ENCODE measurements at places on chromosomes 7 and 10.

- DNase-seq = no peak
These were observed 39.0 kb upstream of the C10orf67 start for GRCh38 chr10:23383637-23384036.

- no peak for DNase-seq
These were observed 37.2 kb downstream of the FRMD4A start for GRCh38 chr10:14293526-14293925.

- DNase-seq = no peak
These were observed 123.4 kb downstream of the MYO3A start for GRCh38 chr10:26057466-26057865.

- no peak for DNase-seq
These were observed 76.8 kb upstream of the POM121L12 start for GRCh38 chr7:52958621-52959140.

GRCh38 chr10:59240582-59241183 is 64.2 kb downstream of the PHYHIPL start:
- DNase-seq = no peak

- DNase-seq = no peak
These were observed 6.8 kb upstream of the TAS2R60 start for GRCh38 chr7:143436325-143436946.

GRCh38 chr7:128427289-128427891 is 17.6 kb upstream of the IMPDH1 start:
- DNase-seq = no peak

GRCh38 chr7:20651960-20652544 is 36.6 kb downstream of the ABCB5 start:
- no peak for DNase-seq

DNA sequence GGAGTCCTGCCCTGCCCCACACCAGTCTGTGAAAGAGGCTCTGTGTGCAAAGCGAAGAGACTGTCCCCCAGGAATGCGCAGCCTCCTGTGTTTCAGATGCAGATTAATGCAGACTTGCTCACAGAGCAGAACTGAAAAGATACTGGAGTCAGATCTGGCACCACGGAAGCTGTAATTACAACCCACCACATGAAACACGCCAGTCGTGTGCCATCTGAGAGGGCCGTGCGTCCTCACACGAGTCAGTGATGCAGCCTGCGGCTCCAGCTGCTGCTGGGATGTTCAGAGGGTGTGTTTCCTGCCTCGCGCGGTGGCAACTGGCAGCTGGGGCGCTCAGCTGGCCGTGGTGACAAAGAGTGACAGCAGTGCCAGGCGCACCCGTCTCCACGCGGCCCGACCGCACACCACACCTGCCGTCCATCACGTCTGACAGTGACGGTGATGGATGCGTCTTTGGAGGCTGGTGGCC is 50.0 kb downstream of the NKX6-2 start:
- DNase-seq = no peak

DNA sequence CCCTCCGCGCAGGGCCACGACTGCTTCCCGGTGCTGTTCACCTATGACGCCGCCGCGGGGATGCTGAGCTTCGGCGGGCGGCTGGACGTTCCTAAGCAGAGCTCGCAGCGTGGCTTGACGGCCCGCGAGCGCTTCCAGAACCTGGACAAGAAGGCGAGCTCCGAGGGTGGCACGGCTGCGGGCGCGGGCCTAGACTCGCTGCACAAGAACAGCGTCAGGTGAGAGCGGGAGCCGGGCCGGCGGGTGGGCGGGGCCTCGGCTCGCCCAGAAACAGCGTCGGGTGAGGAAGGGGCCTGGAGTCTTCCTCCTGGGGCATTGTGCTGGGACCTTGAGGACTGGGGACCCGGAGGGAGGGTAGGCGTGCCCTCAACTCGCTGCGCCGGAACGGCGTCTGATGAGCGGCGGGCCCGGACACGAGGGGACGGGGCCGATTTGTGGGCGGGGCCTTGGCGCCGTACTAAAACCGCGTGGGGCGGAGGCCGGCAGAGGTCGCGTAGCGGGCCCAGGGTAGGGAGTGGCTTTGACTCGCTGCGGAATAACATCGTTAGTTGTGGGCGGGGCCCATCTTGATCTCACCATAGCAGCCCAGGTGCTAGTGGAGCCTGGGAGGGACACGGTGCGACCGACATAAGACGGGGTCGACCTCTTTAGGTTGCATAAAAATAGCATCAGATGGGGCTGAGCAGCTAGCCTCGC is 15.6 kb downstream of the PDAP1 start:
- DNase-seq = no peak

- DNase-seq = no peak
These were observed 28.3 kb downstream of the GBX1 start for GRCh38 chr7:151139071-151139790.

DNA sequence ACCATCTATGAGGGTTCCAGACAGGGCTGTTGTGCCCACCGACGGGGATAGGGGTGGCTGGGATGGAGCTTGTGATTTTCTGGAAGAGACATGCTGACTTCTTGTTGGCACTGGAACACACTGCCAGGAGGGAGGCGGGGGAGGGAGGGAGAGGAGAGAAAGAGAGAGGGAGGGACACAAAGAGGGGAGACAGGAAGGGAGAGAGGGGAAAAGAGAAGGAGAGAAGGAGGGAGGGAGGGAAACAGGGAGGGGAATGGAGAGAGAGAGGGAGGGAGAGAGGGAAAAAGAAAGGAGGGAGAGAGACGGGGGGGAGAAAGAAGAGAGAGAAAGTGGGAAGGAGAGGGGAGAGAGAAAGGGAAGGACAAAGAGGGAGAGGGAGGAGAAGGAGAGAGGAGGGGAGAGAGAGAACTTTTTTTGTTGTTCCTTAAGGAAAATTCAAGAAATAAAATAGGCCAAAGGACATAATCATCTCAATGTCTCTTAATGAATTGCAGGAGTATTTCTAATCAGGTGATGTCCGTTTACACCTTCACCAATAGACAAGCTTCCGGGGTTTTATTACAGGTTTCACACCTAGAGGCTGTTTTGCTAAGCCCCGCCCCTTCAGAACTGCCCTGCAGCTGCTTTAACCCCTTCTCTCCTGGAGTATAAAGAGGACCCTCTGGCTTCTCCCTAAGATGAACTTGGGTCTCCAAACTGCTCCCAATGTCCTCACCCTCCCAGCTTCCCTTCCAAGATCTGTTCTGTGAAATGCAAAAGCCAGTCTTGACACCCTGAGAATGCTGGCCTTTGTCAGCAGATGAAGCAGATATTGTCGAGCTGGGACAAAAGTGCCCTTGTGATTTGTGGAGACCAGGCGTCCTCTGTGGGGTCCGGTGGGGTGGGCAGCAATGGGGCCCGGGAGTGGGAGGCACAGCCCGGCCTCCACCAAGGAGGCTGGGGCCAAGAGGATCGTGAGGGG is 82.0 kb upstream of the GTF2IRD1 start:
- no peak for DNase-seq

- DNase-seq = no peak
These were observed 920 bp downstream of the PRLHR start for GRCh38 chr10:118594392-118595063.

DNA sequence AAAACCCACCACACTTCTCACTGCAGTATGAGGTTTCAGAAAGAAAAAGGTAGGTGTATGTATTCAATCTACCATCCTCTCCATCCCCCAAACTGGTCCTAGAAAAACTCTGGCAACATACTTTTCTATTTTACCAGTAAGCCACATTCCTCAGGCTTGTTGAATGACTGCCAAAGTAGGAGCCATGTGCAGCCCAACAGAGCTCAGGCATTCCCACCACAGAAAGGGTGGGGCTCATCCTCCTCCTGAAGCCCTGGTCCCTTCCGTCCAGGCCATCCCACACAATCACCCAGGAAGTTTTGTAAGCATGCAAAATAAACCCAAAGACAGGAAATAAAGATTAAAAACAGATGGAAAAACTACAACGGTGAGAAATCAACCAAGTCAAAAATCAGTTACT is 57.2 kb downstream of the MAD1L1 start:
- no peak for DNase-seq

DNA sequence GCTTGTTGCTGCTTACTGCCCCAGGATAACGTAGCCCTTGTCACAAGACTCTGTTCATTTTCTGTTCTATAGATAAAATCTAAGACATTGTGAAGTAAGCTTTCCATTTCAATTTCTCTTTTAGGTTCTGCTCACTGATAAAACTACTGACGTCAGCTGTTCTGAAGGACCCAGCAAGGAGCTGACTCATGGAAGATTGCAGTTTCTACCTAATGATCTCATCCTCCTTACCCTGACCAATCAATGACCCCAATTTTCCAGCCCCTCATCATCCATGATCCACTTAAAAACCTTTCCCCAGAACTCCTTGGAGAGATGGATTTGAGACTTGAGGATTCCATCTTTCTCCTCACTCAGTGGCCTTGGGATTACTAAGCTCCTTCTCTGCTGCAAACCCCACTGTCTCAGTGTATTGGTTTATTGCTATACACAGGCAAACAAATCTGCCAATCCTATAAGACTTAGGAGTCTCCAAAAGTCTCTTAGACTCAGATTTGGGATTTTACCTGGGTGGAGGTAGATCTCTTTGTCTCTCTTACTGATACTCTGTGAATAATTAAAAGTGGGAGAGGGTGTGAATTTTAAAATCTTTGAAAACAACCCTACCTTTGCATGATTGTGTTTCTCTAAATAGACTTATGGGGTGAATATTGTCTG is 109.2 kb upstream of the TRIM24 start:
- no peak for DNase-seq

DNA sequence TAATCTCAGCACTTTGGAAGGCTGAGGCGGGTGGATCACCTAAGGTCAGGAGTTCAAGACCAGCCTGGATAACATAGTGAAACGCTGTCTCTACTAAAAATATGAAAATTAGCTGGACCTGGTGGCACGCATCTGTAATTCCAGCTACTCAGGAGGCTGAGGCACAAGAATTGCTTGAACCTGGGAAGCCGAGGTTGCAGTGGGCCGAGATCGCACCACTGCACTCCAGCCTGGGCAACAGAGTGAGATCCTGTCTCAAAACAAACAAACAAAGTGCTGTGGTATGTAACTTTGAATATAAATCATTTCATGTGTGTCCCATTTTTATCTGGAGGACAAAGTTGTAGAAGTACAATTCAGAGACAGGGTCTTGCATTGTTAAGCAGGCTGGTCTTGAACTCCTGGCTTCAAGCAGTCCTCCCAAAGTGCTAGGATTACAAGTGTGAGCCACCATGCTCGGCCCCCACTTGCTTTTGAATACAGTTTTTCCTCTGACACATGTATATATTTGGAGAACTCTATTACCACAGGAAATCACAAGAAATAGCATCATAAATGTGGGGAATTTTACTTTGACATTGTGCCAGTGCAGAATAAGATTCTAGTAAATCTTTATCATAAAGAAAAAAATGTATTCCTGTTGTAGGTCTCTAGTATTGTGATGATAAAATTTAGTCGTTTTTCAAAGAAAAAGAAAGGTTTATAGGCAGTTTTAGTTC is 32.6 kb downstream of the PTPN12 start:
- DNase-seq = no peak

DNA sequence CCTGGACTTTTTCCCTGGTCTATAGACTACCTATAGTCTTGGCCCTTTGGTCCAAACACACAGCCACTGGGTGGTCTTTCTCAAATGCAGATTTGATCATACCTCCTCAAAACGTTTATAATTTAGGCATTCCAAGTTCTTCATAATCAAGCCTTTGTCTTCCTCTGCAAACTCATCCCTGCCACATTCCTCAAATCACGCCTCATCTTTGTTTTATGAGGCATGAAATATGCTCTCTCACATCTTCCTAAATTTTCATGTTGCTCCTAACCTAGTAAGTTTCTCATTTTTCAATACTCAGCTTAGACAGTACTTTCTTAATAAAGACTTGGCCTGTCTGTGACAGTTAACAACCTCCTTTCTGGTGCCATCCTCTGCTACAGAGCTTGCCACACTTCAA is 10.9 kb upstream of the HERC4 start:
- DNase-seq = no peak

GRCh38 chr7:113561446-113561845 is 357.4 kb downstream of the PPP1R3A start:
- no peak for DNase-seq

DNA sequence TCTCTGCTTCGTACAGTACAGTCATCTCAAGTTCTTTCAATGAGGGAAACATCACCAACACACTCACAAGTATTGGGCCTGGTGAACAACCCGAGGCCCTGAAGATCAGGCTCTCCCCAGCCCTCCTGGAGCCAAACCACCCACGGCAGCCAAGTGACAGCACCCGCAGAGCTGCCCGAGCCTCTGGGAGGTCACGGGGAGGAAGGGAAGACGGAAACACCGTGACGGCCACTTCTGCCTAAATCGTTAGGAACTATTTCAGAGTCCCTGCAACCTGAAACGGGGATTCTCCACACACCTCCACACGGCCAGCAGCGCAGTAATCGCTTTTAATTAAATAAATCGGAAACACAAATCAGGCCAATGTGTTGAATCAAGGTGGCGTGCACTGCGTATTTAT is 222.6 kb downstream of the MAD1L1 start:
- DNase-seq = no peak

GRCh38 chr10:131998845-131999681 is 17.3 kb upstream of the BNIP3 start:
- DNase-seq = no peak

- no peak for DNase-seq
These were observed 1211.2 kb upstream of the SORCS1 start for GRCh38 chr10:108375691-108376090.

- no peak for DNase-seq
These were observed 86.6 kb upstream of the UNC5B start for GRCh38 chr10:71125749-71126107.

DNA sequence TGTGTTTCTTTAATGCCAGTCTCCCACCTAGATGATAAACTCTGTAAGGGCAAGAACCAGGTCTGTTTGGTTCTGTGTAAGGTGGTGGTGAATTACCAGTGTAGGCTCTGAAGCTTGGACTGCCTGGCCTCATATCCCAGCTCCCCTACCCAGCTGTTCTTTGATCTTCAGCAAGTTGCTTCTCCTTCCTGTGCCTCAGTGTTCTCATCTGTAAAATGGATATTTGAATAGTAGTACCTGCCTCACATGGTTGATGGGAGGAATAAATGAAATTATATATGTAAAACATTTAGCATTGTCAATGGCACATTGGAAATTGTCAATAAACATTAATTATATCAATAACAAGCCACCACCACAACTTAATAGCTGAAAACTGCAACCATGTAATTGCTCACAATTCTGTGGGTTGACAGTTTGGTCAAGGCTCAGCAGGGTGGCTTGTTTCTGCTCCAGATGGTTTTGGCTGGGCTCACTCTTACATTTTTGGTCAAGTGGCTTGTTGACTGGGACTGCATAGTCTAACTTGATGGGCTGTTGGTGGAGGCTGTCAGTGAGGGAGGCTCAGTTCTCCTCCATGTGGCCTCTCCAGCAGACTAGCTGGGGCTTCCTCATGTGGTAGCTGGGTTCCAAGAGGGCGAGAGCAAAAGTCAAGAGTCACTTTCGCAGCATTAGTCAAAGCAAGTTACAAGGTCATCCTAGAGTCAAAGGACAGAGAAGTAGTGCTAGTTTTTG is 84.5 kb upstream of the DUSP5 start:
- no peak for DNase-seq

DNA sequence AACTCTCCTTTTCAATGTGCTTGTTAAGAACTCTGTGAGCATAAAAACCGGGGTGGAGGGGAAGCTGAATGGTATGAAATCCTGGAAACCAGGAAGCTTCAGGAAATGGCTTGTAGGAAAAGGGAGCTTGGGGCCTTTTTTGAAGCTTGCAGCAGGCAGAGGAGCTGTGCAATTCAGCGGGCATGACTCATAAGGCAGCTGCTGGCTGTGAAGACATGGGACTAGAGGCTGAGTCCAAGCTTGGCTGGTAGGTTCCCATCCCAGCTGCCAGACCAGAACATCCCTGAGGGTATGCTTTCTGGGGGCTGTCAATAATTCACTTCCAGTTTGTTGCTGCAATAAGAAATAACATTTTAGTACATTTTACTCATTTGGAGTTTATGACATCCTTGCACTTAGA is 36.8 kb upstream of the CDC14C start:
- no peak for DNase-seq

Measured in cerebellar nuclear complex (tissue), 1 donor.